Testis (tissue), 5 donors: ENCODE measurements at places on chromosomes 11 and 22. TPM values are rescaled to one million over a fixed set of nuclear protein-coding genes. Genes with fewer than 3 reads are reported as not detected.

- DNase-seq, result peak; percentile 73
- peak overlapping the region; percentile 63 for H3K27ac ChIP-seq
- no peaks in the 10 kb centered on the region for H3K36me3 ChIP-seq
- H3K4me1 ChIP-seq, result peaks cover 30% of the 10 kb centered on the region
Measured at GRCh38 chr11:64742889-64743590, 902 bp downstream of the RASGRP2 start.

DNA sequence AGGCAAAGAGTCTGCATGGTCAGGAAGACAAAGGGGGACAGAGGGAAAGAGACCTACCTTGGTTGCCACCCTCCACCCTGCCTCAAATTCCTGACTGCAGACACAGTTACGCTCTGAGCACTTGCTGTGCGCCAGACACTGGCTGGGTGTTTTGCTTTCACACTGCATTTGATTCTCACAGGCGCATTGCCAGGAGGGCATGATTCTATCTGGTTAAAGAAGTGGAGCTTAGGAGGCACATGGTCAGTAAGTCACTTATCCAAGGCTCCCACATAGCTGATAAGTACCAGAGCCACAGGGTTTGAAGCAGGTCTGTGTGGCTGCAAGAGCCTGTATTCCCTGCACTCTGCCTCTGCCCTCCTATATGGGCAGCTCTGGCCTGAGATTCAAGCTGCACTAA lies 103.9 kb downstream of the TIMP3 start:
- H3K4me1 ChIP-seq, result no peaks in the 10 kb centered on the region
- no peak overlapping the region for H3K27ac ChIP-seq
- H3K27me3 ChIP-seq, result no peaks in the 10 kb centered on the region

GRCh38 chr11:119155733-119156492 lies 7.1 kb downstream of the ABCG4 start:
- DNase-seq, result no peak
- H3K36me3 ChIP-seq, result no peaks in the 10 kb centered on the region
- no peak overlapping the region for H3K4me3 ChIP-seq
- H3K27me3 ChIP-seq, result no peaks in the 10 kb centered on the region
- H3K4me1 ChIP-seq, result no peaks in the 10 kb centered on the region

DNA sequence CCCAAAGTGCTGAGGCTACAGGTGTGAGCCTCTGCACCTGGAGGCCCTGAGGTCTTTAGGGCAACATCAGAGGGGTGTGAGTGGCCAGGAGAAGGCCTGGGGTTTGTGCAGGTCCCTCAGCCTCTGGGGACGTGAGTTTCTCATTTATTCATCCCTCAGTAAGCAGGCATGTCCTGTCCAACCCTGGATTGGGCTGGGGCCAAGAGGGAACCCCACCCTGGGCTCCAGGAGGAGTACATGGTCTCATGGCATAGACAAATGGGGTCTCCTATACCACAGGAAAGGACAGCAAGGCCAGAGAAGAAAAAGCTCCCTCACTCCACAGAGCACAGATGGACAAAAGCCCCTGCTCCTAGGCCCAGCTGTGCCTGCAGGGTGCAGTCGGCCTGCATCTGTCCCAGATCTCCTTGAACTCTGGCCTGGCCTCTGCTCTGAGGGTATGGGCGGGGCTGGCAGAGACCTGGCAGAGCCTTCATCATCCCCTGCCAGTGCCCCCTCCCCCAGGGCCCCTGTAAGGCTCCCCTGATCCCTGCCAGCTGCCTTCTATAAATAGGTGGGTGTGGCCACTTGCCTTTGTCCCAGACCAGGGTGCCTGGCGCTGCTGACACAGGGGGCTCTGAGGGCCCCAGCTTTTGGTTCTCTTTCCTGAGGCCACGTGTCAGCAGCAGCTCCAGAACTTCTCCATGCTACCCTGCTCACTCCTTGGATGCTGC lies 34.6 kb downstream of the A4GALT start:
- H3K27ac ChIP-seq, result peak overlapping the region; percentile 72

DNA sequence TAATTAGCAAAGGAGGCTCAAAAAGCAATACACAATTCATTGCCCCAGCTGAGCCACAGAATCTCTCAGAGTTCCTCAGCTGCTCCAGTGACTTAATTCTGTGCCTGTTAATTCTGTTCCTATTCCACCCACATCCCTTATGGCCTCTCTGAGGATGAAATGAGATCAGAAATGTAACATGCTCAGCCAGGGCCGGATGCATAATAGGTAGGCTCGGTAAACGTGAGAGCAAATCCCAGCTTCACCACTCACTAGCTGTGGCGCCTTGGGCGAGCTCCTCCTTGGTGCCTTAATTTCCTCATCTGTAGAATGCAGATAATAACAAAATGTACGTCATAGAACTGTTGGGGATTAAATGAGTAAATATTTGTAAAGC lies 42.8 kb upstream of the DKK3 start:
- no peak for DNase-seq
- no peak overlapping the region for H3K4me3 ChIP-seq
- no peaks in the 10 kb centered on the region for H3K36me3 ChIP-seq
- H3K27me3 ChIP-seq, result no peaks in the 10 kb centered on the region
- H3K4me1 ChIP-seq, result peaks cover 21% of the 10 kb centered on the region

DNA sequence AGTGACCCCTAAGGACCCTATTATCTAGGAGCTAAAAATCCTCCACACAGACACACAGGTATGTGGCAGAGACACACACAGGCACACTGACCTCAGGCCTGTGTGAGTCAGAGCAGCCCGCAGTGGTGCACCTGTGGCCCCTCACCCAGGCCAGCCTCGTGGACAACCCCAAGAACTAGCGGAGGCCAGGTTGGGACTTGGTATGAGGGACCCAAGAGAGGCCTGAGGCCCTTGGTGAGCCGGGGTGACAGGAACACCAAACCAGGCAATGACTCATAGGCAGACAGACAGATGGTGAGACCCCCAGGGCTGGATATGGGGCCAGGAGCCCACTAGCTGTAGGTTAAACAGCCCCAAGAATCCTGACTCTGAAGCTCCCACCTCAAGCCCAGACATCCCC lies 6.0 kb downstream of the CASTOR1 start:
- no peak overlapping the region for H3K4me3 ChIP-seq
- no peak overlapping the region for H3K27ac ChIP-seq
- no peak for DNase-seq
- no peaks in the 10 kb centered on the region for H3K36me3 ChIP-seq
- H3K27me3 ChIP-seq, result no peaks in the 10 kb centered on the region

DNA sequence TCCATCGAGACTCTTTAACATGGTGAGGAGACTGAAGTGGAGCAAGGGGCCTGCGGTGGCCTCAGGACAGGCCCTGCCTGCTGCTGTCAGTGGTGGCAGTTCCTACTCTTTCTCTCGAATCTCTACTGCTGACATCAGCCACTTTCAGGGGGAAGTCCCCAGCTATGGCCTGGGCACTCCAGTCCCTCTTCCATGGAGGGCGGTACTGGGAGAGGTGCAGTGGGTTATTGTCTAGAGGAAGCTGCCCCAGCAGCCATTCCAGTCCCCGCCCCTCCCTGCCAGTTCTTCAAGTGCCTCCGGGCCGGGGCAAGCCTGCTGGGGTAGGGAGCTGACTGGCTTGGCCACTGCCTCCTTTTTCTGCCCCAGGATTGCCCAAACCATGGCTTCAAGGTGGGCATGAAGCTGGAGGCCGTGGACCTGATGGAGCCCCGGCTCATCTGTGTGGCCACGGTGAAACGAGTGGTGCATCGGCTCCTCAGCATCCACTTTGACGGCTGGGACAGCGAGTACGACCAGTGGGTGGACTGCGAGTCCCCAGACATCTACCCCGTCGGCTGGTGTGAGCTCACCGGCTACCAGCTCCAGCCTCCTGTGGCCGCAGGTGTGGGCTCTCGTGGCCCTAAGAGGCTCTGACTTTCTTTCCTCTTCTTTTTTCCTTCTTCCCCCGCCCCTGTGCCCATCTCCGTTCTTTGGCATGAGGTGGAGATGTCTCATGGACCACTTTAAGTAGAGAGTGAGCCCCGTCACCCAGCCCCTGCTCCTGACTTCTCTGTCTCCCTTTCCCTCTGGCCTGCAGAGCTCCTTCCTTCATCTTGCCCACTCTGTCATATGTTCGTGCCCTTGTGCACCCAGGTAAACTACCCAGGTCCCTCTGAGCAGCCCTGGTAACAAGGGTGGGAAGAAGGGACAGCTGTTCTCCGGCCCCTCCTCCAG lies 13.7 kb downstream of the CHADL start:
- no peak overlapping the region for H3K4me3 ChIP-seq
- H3K36me3 ChIP-seq, result no peaks in the 10 kb centered on the region
- H3K27me3 ChIP-seq, result no peaks in the 10 kb centered on the region

GRCh38 chr11:60791153-60791933 lies 6.2 kb downstream of the MS4A10 start:
- no peak overlapping the region for H3K27ac ChIP-seq
- H3K27me3 ChIP-seq, result no peaks in the 10 kb centered on the region
- no peak for DNase-seq
- H3K4me1 ChIP-seq, result peaks cover 12% of the 10 kb centered on the region
- H3K4me3 ChIP-seq, result no peak overlapping the region

DNA sequence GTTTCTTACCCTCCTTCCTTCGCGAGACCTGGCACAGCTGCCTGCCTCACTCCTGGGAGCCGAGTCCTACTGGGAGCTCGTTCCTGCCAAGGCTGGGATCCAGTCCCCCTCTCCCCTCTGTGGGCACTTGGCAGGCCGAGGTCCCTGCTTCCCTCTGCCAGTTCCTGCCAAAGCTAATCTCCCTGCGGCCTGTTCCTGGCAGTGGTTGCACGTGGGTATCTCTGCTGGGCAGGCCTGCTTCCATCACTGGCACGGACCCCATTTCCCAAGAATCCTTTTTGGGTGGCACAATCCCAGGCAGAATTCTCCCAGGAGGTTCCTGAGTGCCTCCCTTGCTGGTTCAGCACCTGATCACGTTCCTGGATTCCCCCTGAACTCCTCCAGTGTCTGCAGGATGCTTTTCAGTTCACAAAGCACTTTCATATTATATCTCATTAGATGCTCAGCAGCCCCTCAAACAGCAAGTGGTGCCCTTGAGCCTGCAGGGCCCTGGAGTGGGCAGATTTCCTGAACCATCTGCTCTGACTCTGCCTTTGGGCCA lies 96.5 kb downstream of the RRM1 start:
- H3K4me1 ChIP-seq, result peaks cover 4% of the 10 kb centered on the region
- no peak overlapping the region for H3K27ac ChIP-seq
- no peaks in the 10 kb centered on the region for H3K27me3 ChIP-seq
- peak; percentile 45 for DNase-seq

DNA sequence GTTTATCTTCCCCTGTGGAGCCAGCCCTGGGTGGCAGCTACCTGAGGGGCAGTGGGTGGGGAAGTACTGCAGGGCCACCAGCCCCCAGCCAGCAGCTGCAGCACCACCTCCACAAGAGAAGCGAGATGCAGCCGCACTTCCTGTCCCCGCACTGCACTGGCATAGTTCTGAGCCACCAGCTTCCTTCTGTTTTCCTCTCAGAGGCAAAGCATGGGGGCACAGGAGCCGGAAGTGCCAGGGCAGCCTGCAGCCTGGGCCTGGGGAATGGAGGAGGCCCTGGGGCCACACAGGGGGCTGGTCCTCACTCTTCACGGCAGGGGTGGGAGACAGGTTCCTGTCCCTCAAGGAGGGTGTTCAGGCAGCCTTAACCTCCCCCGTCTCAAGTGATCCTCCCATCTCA lies 11.9 kb upstream of the SH3BP1 start:
- no peak for DNase-seq
- no peaks in the 10 kb centered on the region for H3K27me3 ChIP-seq
- no peak overlapping the region for H3K4me3 ChIP-seq
- no peaks in the 10 kb centered on the region for H3K36me3 ChIP-seq

DNA sequence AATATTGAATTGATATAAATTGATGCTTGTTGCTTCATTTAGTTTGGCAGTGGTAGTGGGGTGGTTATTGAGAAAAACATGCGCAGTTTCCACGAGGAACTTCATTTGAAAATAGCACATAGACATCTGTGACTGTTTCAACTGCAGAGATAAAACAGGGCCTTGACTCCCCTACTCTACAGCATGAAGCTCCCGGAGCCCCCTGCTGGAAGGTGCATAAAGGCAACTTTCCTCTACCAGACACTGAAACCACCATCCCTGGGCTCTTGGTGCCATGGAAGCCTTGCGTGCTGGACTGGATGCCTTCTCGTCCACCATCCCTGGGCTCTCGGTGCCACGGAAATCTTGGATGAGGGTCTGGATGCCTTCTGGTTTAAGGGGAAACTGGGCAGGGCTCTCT lies 195.9 kb downstream of the CSNK2A3 start:
- no peak overlapping the region for H3K4me3 ChIP-seq
- DNase-seq, result peak; percentile 51
- no peaks in the 10 kb centered on the region for H3K4me1 ChIP-seq
- no peaks in the 10 kb centered on the region for H3K36me3 ChIP-seq
- no peaks in the 10 kb centered on the region for H3K27me3 ChIP-seq

GRCh38 chr11:131866535-131867400 lies 496.4 kb downstream of the NTM start:
- no peaks in the 10 kb centered on the region for H3K27me3 ChIP-seq
- no peak for DNase-seq
- H3K27ac ChIP-seq, result no peak overlapping the region
- H3K4me1 ChIP-seq, result no peaks in the 10 kb centered on the region

- no peak overlapping the region for H3K27ac ChIP-seq
- H3K36me3 ChIP-seq, result no peaks in the 10 kb centered on the region
- no peak overlapping the region for H3K4me3 ChIP-seq
- DNase-seq, result no peak
- no peaks in the 10 kb centered on the region for H3K4me1 ChIP-seq
- no peaks in the 10 kb centered on the region for H3K27me3 ChIP-seq
Measured at GRCh38 chr11:77435972-77436371, 37.9 kb downstream of the PAK1 start.

Gene GRAMD1B
- 78.9 TPM for total RNA-seq

Gene TRMT2A
- 97.2 TPM for total RNA-seq

Gene SLCO2B1
- total RNA-seq, result 33.2 TPM

Gene KCTD14
- total RNA-seq, result 1.4 TPM

Gene HOATZ
- 23.7 TPM for total RNA-seq

Gene COMT
- 278 TPM for total RNA-seq

Gene EWSR1
- 336 TPM for total RNA-seq

Gene SLC22A8
- 0.06 TPM for total RNA-seq

Gene KIRREL3
- total RNA-seq, result 1.1 TPM

Gene SPON1
- total RNA-seq, result 7.6 TPM

Gene ART5
- 31.7 TPM for total RNA-seq

Gene OR2D2
- 2.8 TPM for total RNA-seq

Gene POU2AF3
- 6.4 TPM for total RNA-seq
